MCF 10A (cell line): ENCODE measurements at places on chromosomes 7 and 10.

GRCh38 chr10:14389981-14390590, 59.4 kb upstream of the FRMD4A start:
- no peak for DNase-seq

DNA sequence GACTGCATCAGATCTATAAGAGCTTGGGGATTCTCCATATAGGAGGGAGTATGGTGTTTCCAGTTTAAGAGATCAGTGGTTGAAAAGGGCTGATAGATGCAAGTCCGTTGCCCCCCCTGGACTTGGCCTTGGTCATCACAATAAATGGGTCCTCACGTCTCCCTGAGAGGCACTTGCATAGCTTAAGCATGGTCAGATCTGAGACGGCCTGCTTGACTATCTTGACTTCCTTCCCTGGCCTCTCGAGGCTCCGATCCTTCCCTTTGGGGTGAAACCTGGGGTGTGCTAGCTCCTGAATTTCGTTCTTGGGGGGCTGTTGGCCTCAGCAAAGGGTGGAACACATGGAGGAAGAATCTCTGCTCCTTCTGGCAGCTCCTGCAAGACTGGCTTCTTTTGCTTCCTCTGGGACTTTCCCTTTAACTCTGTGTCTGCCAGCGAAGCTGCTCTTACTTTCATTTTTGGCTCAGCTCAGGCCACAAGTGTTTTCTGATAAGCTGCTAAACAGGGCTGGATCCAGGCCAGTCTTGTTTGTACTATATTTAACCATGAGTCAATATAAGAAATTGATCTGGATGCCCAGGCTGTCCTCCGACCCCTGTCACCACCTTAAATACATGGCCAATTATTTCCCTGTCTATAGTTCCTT, 11.2 kb upstream of the ZNF485 start:
- DNase-seq = no peak

DNA sequence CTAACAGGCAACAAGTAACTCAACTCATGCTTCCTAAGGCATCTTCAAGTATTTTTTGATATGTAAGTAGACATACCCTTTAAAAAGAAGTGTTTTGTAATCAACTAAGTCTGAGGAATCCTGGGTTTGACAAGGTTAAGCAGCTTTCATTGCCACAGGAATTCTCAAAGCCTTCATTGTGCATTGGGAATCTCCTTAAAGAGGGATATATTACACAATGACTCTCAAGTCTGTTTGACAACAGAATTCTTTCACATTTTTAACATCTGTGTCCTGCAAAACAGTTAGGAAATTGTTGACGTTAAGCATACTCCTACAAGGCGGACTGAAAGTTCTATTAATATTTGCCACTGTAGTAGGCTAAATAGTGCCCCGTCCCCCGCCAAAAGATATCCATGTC, 71.4 kb downstream of the SGMS1 start:
- DNase-seq = no peak

- DNase-seq = peak; percentile 58
Observed at GRCh38 chr7:29588900-29589696, 25.5 kb downstream of the PRR15 start.

GRCh38 chr10:71538608-71539260, 142.0 kb downstream of the CDH23 start:
- DNase-seq = no peak

GRCh38 chr10:16945593-16945992, 128.4 kb upstream of the RSU1 start:
- DNase-seq = no peak

DNA sequence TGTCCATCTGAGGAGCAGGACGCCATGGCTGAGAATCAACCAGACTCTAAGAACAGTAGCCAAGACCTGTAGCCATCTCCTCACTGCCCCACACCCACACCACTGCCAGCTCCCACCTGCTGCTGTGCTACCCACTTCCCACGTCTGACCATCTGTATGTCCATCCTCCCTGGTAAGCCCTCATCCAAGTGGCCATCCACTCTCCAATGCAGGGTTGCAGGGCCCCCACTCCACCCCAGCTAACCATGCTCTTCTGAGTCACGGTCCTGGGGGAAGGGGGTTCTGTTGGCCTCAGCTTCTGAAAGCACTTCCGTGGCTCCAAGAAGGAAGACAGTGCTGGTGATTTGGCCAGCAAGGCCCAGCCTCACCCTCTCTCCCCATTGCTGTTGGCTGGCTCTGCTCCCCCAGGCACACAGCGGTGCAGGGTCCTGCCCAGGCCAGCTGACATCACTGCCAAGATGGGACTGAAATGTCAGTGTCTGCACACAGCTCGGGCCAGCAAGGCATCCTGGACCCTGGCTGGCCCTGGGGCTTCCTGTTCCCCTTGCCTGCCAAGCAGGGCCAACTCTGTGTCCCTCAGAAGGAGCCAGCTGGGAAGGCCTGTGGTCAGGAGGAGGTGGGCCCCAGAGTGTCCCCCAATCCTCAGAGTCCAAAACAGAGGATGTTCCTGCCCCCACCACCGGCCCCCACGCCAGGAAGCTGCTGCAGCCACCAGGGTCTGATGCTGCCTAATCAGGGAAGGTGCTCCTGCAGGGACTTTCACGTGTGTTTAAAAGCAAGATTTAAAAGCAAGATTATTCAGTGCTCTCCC, 17.5 kb downstream of the RASGEF1A start:
- no peak for DNase-seq

GRCh38 chr10:21171936-21172541, 274.9 kb upstream of the NEBL start:
- no peak for DNase-seq

DNA sequence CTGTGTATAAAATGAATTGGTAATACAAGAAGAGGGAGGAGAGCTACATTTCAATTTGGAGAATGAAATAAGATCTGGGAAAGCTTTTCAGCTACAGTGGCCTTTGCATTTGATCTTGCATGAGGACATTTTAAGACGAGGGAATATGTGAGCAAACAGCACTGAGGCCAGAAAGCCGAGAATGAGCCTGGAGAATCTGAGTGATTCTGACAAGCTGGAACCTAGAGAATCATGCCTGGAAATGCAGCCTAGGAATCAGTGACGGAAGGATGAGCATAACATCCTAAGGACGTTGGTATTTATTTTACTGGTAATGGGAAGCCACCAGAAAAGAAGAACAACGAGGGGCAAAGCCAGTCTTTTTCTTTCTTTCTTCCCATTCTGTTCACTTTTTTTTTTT, 44.3 kb downstream of the ARL5B start:
- DNase-seq = no peak

- no peak for DNase-seq
Observed at GRCh38 chr7:70259502-70259901, 661.2 kb downstream of the AUTS2 start.

DNA sequence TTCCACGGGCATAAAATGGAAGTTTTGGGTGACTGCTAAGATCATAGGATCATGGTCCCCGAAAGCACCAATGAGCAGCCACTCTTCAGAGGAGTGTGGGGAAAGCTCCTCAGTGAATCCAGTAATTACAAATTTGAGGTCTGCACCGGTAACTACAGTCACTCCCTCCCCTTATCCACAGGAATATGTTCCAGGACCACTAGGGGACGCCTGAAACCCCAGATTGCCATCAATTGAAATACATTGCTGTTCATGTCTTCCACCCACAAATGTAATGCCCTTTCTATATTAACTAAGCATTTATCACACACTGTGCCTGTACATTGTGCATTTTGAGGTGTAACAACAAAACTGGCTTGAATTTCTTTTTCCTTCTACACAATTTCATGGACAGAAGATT, 447.9 kb upstream of the PFKP start:
- peak; percentile 47 for DNase-seq

DNA sequence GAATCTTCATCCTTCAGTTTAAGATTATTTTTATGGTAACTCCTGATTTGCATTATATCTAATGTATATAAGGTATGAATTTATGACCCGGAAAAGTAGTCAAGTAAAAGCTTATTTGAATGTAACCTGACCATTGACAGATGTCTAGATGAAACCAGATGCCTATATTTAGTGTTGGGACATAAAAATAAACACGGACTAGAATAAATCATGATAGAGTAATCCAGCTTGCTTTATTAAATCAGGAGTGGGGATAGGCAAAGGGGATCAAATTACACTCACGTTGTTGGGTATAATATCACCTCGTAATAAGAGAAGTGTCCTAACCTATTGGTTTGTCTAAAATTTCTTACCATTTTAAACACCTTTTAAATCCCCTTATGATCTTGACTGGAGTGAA, 244.6 kb downstream of the AGMO start:
- no peak for DNase-seq

DNA sequence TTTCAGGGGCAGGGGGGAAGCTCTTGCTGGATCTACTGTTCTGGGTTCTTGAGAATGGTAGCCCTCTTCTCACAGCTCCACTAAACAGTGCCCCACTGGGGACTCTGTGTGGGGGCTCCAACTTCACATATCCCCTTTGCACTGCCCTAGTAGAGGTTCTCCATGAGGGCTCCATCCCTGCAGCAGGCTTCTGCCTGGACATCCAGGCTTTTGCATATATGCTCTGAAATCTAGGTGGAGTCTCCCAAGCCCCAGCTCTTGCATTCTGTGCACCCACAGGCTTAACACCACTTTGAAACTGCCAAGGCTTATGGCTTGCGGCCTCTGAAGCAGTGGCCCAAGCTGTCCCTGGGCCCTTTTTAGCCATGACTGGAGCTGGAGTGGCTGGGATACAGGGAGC, 150.7 kb downstream of the LRMDA start:
- DNase-seq = no peak

DNA sequence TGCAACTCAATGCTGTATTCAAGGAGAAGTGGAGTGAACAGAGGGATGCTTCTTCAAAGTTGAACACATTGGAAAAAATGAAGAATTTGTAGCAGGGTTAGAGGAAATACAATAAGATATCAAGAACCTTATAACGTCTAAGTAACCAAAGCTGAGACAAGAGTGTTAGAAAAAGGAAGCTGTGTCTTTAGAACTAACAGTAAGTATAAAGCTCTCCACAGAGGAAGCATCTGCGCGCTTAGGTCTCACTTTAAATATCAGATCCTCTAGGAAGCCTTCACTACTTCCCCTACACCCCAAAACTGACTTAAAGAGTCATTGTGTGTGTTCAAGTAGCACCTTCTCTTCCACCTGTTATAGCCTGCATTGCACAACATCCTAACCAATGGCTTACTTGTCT, 43.0 kb downstream of the CH25H start:
- no peak for DNase-seq

DNA sequence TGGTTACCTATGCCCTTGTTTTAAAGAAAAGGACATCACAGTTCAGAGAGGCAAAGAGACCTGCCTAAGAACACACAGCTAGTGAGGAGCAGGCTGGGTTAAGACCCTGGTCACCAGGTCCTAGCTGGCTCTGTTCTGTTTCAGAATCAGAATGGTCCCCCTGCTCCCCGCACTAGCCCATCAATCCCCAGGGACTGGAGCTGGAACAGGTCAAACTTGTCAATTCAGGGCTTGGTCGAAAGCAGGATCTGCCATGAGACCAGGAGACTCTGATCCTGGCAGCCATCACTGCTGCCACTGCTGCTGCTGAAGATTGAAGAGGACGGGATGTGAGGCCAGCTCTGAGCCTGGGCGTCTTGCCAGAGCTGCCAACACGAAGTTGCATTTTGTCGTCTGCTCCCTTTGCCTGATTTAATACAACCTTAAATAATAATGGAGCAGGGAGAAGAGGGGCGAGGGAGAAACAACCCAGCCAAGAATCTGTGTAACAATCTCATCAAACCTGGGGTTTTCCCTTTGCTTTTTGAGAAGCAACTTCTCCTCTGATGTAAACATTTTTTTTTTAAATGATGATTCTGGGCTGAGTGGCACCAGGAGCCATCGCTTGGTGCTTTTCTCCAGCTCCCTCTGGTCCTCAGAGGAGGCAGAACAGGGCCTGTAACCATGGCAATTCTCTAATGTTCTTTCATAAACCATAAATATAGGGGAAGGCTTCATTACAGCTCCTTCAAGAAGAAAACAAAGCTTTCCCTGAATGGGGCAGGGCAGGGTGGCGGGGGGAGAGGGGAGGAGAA, 119.0 kb upstream of the SORCS3 start:
- no peak for DNase-seq

- no peak for DNase-seq
Observed at GRCh38 chr7:142906643-142907042, 21.1 kb upstream of the TRPV6 start.

- DNase-seq = peak; percentile 66
Observed at GRCh38 chr7:22586786-22587140, 86.8 kb upstream of the STEAP1B start.

DNA sequence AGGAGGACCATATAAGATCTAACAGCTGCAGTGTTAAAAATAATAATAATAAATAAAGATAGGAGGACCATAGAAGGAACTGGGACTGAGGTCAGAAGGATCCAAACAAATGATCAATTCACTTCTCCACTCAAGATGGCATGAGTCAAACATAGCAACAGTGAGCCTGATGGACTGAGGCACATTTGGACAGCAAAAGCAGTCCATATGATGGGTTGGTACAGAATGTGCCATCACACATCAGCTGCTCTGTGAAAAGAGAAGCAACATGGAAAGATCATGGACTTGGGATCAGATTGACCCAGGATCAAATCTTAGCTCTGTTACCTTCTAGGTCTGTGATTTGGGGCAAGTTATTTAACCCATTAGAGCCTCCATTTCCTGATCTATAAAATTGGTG, 188.9 kb upstream of the KMT2E start:
- DNase-seq = no peak

GRCh38 chr10:103816431-103816830, 38.9 kb downstream of the SH3PXD2A start:
- peak; percentile 51 for DNase-seq

- DNase-seq = peak; percentile 34
Observed at GRCh38 chr10:74585231-74586087, 240.9 kb upstream of the KAT6B start.

DNA sequence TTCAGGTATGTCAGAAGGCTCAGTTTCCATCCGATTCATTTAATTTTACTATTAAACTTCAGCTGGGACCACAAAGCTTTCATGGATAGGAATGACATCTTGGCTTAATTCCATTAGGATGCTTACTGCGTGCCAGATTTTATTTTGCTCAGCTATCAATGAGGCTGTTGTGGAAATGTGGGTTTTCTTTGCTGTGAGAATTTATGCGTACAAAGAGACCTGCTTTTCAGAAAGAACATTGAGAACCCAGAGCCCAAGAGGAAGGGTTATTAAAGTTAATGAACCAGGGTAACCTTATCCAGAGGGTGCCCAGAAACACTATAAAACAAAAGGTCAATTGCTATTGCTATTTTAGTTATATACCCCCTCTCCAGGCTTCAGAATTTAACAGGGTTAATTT, 98.3 kb downstream of the MKLN1 start:
- no peak for DNase-seq

- DNase-seq = no peak
Observed at GRCh38 chr7:45101748-45102147, 9.7 kb downstream of the TBRG4 start.

GRCh38 chr7:17320102-17320497, 21.6 kb downstream of the AHR start:
- DNase-seq = no peak
